Stimulated activated CD8-positive, alpha-beta memory T cell treated with anti-CD3 and anti-CD28 coated beads, Interleukin-15, amount 100 ng/mL, for 48 hours (primary cell): ENCODE measurements at places on chromosomes 12 and 14.
A peak's percentile ranks its signal among the peaks of the same experiment; 100 is the strongest.

GRCh38 chr12:4645023-4645422 is 3.8 kb downstream of the AKAP3 start:
- DNase-seq = no peak

DNA sequence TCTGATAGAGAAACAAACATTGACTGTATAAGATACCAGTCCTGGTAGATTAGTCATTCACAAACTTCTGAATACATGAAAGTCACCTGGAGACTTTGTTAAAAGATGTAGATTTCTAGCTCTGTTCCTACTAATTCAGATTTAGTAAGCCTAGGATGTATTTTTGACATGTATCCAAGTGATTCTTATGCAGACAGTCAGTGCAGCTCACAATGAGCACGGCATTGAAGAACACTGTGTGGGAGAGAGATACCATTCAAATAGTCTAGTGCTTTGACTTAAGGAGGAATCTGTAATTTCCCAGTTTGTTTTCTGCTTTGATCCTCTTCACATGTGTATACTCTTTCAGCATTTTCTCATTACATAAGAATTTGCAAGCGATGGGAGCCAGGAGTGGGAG is 68.7 kb upstream of the STXBP6 start:
- no peak for DNase-seq

GRCh38 chr12:92185052-92185451 is 39.4 kb upstream of the BTG1 start:
- DNase-seq = no peak

DNA sequence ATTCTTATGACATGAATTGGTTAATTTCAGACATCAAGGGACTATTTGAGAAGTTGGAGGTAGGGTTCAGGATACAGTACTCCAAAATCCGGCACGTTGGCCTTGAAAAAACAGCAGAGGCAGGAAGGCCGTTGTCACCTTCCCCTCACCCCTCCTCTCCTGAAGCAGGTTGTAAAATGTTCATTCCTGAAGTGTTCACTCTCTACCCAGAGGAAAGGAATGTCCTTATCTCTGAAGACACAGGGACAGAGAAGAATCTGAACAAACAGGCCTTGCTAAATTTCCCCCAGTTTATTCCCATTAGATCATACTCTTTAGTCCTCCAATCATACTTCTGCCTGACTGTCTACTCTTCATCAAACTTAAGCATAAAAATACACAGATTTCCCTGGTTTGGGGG is 313.6 kb downstream of the ZFP36L1 start:
- DNase-seq = no peak

GRCh38 chr12:112239881-112240280 is 114.5 kb downstream of the TRAFD1 start:
- no peak for DNase-seq

- no peak for DNase-seq
These were observed 180.3 kb upstream of the RTL1 start for GRCh38 chr14:101083564-101084435.

GRCh38 chr14:88191605-88192004 is 131.5 kb downstream of the KCNK10 start:
- no peak for DNase-seq

DNA sequence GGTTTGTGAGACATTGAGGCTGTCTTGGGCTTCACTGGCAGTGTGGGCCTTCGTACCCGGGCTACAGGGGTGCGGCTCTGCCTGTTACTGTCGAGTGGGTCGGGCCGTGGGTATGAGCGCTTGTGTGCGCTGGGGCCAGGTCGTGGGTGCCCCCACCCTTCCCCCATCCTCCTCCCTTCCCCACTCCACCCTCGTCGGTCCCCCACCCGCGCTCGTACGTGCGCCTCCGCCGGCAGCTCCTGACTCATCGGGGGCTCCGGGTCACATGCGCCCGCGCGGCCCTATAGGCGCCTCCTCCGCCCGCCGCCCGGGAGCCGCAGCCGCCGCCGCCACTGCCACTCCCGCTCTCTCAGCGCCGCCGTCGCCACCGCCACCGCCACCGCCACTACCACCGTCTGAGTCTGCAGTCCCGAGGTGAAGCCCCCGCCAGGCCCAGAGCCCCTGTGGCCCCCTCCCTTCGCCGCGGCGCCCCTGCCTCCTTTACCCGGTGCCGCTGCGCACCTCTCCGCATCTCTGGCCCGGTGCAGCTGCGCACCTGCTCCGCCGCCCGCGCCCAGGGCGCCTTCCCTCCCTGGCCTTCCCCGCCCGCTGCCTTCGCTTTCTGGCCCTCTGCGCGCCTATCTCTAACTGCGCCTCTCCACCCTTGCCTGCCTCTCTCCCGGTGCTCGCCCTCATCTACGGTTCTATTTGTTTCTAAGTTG is at the start of gene ENO2:
Gene ENO2 (plus strand): TSS at position 335 of the 701 bp plus-strand sequence. CDS start 1,253 bp downstream, outside the sequence.
- DNase-seq = peak; percentile 79

GRCh38 chr12:51632623-51633022 is 41.6 kb downstream of the SCN8A start:
- DNase-seq = no peak

DNA sequence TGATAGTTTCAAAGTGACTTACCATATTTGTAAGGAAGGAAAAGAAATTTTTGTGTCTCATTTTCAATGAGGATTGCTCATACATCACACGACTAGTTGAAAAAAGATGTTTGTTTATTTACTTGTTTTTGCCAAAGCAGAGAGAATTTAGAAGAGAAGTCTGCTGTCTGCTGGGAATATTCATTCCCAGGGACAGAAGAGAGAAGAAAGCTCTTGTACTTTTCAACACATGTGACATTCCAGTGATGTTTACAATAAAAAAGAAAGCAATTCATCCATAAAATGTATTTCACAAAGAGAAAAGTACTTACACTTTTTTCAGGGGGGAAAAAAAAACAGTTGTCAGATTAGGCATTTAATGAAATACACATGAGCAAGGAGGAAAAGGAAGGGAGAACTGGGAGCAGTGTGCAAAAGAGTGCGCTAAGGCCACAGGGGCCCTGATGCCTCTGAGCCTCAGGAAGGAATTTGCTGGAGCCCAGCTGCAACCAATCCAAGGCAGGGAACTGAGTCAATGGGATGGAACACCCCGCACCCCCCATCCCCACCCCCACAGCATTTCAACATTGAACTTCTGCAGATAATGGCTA is 115.0 kb downstream of the RPAP3 start:
- no peak for DNase-seq

DNA sequence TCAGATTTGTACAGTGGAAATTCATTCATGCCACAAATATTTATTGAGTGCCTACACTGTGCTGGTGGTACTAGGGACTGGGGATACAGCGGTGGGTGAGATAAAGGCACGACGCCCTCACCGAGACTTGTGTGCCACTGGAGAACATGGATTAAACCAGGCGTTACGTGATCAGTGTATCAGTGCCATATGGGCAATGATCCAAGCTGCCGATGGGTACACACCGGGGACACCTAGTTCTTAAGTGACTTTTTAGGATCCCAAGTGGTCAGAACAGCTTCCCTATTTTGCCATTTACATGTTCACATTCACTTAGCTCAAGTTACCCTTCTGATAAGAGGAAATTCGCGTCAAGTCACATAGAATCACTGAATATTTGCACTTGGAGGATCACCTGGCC is 236.7 kb downstream of the CACNA1C start:
- no peak for DNase-seq

DNA sequence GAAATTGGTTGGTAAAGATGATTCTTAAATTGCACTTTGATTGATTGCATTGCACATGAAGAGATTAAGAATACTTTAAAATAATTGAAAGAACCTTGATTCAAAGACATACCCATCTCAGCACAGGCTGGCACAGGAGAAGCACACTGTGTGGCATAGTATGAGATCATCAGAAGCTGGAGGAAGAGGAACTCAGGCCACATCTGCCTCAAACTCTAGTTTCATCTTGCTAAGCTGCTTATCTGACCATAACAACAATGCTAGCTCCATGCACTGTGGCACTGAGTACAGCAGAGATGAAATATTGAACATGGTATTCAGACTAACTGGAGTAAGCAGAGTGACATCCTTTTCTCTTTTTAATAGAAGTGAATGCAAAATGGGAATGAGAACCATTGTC is 99.1 kb downstream of the TBC1D30 start:
- no peak for DNase-seq

- DNase-seq = no peak
These were observed 29.5 kb upstream of the MSRB3 start for GRCh38 chr12:65248656-65249633.

DNA sequence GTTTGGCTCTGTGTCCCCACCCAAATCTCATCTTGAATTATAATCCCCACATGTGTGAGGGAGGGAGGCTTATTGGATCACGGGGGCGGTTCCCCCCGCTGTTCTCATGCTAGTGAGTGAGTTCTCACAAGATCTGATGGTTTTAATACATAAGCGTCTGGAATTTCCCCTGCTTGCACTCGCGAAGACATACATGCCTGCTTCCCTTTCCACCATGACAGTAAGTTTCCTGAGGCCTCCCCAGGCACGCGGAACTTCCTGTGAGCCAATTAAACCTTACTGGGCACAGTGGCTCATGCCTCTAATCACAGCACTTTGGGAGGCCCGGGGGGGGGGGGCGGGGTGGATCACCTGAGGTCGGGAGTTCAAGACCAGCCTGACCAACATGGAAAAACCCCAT is 60.8 kb downstream of the R3HDM2 start:
- DNase-seq = no peak

DNA sequence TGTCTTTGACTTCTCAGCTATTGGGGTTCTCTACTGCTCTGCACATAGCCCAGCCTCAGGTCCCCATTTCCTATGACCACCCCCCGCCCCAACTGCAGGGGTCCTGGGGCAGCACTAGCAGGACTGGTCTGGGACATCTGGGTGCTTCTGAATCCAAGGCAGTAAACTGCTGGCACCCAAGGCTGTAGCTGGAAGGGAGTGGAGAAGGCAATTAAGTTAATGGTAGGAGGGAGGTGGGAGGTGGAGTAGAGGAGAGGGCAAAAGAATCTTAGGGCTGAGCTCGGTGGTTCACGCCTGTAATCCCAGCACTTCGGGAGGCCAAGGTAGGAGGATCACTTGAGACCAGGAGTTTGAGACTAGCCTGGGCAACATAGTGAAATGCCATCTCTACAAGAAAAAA is 11.5 kb downstream of the PLEK2 start:
- no peak for DNase-seq

DNA sequence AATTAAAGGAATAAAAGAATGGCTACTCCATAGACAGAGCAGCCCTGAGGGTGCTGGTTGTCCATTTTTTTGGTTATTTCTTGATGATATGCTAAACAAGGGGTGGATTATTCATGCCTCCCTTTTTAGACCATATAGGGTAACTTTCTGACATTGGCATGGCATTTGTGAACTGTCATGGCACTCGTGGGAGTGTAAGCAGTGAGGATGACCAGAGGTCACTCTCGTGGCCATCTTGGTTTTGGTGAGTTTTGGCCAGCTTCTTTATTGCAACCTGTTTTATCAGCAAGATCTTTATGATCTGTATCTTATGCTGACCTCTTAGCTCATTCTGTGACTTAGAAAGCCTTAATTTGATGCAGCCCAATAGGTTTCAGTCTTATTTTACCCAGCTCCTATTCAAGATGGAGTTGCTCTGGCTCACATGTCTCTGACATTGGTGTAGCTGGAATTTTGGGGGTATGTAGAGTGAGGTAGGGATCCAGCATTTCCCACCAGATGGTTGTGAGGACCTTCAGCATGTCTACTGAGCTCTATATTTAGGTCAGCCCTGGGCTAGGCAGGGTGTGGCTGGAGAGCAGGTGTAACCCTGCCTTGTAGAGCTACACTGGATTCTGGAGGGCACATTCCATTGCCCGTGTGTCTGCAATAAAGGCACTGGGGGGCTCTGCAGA is 103.5 kb upstream of the SLC38A2 start:
- no peak for DNase-seq

DNA sequence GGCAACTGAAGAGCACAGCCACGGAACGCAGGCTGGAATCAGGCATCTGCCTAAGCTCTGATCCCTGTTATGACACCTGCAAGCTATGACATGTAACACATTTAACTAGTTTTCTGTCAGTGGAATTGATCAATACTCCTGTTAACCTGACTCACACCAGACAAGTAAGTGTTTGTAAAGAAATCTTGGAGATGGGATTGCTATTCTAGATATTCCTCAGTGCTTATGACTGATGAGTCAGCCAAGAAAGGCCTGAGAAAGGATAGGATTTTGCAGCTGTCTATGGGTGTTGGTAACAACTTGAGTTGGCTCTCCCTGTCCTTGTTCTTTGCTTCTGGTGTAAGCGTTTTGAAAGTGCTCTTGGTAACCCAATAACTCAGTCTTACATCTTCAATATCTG is 110.5 kb downstream of the GPR135 start:
- no peak for DNase-seq

DNA sequence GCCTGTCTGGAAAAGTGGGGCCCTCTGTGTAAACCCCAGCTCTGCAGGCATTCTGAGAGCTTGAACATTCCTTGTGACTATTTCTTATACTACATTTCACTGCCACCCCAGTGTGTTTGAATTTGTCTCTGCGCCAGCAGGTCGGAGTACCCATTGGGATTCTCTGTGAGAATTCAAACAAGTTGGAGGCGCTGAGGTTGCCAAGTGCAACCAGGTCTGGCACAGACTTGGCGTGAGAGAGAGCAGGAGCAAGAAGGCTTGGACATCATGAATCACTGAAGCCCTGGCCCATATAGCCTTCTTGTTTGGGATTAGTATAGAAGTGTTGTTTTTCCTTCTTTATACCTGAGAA is 33.0 kb upstream of the ATP2A2 start:
- no peak for DNase-seq

- DNase-seq = no peak
These were observed 73.1 kb downstream of the DAD1 start for GRCh38 chr14:22515929-22516328.

DNA sequence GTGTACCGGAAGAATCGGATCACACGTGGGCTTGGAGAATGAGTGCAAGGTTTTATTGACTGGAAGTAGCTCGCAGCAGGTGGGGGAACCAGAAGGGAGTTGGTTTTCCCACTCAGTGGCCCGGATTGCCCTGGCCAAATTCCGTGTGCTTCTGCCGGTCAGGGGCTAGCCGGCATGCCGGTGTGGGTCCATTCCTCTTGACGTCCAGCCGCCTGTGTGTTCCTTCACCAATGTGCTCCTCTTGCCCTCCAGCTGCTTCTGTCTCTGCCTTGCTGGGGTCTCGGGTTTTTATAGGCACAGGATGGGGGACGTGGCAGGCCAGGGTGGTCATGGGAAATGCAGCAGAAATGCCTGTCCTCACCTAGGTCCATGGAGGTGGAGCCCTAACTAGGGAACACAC is 11.0 kb downstream of the MYRFL start:
- no peak for DNase-seq

DNA sequence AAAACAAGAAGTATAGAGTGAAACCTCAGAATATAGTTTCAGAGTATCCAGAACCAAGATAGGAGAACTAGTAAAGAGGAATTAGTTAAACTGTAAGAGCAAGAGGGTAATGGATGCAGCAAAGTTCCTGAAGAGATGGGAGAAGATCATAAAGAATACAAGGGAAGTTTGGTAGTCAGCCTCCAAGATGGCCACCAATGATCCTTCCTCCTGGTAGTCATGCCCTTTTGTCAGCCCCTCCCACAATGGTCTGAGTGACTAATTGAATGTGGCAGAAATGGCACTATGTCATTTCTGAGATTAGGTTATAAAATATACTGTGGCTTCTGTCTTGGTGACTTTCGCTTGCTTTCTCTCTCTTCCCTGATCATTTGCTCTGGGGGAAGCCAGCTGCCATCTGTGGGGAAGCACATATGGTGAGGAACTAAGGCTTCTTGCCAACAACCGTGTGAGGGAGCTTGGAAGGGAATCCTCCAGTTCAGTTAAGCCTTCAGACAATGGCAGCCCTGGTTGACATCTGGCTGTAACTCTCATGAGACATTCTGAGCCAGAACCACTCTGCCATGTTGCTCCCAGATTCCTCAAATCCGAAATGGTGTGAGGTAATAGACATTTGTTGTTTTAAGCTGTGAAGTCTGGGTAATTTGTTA is 55.3 kb upstream of the AMN1 start:
- no peak for DNase-seq
